ENCODE measurements at places on chromosomes 16 and 17.

DNA sequence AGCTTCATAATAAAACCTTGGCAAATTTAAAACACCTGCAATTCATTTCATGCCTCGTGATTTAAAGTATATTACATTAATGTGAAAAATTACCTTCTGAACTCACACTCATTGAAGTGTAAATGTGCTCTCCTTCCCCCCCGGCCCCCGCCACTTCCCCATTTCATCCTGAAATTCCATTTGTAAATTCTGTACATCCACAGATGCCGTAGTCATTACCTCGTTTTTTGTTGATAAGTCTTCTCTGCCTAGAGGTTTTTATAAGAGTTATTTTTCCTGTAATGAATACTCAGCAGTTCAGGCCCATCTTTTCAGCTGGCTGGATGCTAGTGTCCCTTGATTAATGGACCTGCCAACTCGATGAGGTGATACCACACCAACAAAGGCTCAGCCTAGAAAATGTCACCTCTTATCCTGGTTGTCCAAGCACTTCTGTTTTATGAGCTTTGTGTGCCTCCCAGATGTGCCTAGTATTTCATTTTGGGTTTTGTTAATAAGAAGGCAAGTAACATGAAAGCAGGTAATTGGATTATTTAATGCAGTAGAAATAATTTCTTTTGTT is 64.8 kb upstream of the KIFC3 start:
- DNase-seq: no peak

GRCh38 chr17:60599220-60599619 is 773 bp upstream of the PPM1D start:
- no peak for DNase-seq

GRCh38 chr16:49700251-49701064 is 155.5 kb downstream of the ZNF423 start:
- no peak for DNase-seq

DNA sequence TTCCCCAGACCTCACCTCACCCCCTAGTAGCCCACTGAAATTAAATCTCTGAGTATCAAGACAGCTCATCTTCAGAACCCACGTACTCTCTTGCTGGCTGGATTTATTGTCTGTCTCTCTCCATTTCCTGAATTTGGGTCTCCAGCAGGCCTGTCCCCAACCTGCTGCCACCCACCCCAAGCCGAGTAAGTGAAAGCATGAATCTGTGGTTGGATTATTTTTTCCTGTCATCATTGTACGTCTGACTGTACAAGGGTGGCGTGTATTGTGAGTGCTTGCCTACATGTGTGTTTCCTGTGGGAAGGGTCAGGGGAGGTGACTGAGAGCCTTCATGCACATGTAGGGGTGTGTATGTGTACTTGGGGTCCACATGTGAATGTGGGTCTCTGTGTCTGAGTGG is 5.4 kb downstream of the TNP2 start:
- DNase-seq: no peak

- DNase-seq: no peak
Observed at GRCh38 chr16:68486502-68487202, 38.3 kb upstream of the SMPD3 start.

DNA sequence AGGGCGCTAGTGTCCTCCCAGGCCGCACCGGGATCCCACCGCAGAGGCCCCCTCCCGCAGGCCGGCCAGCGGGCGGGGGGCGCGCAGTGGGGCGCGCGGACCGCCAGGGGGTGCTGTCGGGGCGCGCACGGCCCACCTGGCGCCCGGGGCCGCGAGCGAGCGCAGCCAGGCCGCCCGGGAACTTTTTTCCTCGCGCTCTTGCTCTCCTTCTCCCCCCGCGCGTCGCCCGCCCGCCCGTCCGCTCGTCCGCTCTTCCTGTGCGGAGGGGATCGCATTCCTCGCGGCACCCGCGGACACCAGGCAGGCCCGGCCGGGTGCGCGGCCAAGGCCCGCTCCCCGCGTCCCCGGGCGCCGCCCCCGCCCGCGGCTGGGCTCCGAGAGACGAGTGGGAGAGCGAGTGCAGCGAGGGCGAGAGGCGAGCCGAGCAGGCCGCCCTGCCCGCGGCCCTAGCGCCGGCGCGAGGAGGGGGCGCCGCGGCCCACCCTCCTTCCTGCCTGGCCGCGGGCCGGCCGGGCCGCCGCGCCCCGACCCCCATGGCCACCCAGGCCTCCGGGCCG is at the start of gene RAI1:
RAI1 (plus strand) TSS at position 272 of the 557 bp plus-strand sequence. CDS start 111,491 bp downstream, outside the sequence.
- DNase-seq: no peak

GRCh38 chr16:57475711-57476339 is 10.5 kb downstream of the DOK4 start:
- DNase-seq: no peak

DNA sequence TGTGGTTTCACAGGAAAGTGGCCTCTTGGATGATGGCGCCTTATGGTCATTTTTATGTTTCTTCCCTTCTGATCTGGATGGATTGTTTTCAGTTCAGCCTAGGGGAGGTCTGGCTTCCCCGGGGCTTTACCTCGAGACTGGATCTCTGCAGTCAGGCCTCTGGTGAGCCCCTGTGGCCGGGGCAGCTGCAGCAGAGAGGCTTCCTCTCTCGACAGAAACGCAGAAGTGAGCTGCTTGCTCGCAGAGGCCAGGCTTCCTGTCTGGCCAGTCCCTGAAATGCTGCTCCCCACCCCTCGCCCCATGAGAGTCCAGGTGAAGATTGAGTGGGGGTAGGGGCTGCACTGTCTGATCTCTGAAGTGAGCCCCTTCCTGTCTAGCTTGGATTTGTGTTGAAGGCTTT is 44.0 kb downstream of the PLCG2 start:
- no peak for DNase-seq
